ENCODE measurements at places on chromosomes 2 and 18.

GRCh38 chr2:128715360-128715759 is 396.7 kb upstream of the HS6ST1 start:
- no peak for DNase-seq

GRCh38 chr18:31942291-31942998 is 483 bp downstream of the TRAPPC8 start:
- DNase-seq = no peak

DNA sequence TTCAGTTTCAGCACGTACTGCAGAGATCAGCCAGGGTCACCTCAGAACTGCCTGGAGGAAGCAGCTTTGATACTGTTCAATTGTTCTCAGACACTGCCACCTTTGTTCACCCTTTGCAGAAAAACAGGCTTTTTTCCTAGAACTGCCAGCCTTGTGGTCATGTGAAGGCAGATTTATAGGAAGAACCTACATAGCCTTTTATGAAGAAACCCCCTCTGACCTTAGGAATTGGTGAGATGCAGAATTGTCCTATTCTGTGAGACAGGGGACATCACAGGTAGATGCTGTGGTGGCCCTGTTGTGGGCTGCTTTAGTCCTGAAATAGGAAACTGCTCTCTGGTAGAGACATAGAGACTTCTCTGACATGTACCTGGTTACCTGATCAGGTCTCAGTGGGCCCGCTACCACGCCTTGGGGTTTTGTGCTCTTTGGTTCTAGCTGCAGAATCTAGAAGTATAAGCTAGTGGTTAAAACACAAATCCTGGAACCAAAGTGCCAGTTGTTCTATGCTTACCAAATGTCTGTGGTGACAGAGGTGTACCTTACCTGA is 206.6 kb downstream of the AGPS start:
- DNase-seq = no peak

- DNase-seq = no peak
Measured at GRCh38 chr2:43180897-43181296, 45.5 kb downstream of the ZFP36L2 start.

DNA sequence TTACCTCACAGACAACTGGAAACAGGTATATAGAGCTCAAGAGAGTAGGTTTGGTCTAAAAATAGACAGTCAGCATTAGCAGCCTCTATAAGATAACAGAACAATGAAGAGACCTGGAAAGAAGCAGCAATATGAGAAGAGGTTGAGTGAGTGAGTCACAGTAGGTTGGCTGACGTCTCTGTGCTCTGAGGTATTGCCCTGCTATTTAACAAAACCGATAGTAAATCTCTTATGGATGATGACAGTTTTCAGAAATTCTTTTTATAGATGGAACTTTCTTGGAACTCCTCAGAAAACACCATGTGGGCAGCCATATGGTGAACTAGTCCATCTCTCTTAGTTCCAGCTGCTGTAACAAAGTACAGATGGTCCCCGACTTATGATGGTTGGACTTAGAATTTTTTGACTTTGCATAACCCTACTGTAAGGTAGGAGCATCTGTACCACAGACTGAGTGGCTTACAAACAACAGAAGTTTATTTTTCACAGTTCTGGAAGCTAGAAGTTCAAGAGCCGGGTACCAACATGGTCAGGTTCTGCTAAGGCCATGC is 123.5 kb downstream of the MBD2 start:
- DNase-seq = no peak

DNA sequence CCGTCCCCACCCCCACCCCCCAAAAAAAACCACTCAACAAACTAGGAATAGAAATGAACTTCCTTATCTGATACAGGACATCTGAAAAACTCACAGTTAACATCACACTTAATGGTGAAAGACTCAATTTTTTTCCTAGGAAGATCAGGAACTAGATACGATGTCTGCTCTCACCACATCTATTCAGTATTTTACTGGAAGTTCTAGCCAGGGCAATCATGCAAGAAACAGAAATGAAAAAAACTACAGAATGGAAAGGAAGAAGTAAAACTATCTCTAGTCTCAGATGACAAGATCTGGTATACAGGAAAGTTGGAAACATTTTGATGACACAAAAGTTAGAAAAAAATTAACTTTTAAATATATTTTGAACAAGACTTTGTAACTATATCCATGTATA is 114.4 kb upstream of the FZD5 start:
- no peak for DNase-seq

DNA sequence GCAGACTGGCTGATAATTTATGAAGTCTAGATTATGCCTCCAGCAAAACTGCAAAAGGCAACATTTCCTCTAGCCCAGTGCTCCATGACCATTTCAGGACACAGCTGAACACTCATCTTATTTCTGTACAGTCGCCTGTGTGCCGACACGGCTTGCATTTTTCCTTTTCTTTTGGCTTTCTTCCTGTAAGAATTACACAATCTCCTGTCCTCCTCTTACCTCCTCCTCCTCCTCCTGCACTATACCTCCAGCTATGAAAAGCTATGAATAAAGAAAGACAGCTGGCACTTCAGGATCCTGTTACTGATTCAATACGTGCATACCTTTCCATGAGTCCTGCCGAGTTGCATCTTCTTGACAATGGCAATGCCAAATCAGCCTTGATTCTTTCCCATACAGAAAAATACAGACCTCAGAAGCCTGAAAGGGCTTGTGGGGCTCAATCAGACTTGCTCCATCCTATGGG is 32.2 kb upstream of the TRIB2 start:
- peak; percentile 49 for DNase-seq

DNA sequence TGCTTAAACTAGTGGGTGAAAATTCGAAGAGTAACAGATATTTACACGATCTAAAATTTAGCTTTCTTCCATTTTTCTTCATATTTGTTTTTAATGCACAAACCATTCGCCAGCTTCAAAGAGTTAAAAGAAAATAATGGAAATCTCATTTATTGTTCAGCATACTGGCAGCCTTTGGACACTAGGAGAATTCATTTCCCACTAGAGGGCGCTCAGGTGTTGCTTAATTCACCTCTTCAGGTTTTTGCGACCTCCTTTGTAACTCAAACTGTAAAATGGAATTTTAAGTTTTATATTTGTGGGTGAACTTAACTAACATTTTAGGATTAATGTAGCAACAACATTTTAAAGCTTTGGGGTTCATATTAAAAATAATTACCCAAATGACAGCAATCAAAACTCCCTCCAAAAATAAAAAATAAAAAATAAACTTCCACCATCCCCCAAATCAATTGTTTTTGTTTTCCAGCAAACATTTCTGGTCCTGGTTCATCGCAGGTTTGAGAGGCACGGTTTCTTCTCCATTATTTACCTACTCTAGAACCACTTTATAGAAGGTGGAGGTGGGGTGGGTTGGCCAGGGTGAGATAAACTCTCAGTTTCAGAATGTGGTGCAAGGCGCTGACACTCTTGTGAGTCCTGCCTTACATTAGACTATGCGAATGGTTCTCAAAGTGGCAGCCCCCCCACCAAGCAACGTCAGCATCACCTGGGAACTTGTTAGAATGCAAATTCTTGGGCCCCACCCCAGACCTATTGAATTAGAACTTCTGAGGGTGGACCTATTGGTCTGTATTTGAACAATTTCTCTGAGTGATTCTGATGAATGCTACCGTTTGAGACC is 24.7 kb upstream of the PNPT1 start:
- DNase-seq = peak; percentile 77

DNA sequence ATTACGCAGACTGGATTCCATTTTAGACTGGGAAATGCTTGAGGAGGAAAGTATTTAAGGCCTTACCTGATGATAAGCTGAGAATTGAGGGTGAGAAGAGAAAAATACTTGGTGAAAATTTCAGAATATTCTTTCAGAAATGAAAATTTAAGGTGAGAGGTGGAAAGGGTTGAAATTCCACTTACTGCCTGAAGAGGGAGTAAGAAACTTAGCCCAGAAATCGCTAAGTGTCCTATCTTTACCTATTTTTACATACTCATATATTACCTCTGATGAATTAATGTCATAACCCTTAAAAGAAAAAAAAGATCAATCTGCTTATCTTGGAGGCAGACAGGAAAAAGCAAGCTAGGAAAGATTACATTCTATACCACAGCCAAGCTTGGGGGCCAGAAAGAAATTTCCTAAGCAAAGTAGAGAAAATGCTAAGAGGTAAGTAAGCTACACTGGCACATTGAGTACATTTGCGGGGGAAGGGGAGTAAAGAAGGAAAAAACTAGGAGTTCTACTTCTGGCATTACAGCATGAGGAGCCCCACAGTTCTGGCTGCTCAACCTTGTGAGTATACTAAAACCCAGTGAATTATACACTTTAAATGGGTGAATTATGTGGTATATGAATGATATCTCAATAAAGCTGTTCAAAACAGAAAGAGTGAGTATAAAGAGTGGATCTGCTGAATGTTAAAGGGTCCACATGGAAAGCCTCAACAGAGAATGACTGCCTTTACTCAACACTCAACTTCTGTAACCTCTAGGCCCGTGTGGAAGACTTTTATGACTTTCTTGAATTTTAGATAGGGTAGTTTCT is 33.8 kb downstream of the SMC6 start:
- no peak for DNase-seq

GRCh38 chr2:221446140-221446539 is 126.0 kb downstream of the EPHA4 start:
- DNase-seq = no peak

DNA sequence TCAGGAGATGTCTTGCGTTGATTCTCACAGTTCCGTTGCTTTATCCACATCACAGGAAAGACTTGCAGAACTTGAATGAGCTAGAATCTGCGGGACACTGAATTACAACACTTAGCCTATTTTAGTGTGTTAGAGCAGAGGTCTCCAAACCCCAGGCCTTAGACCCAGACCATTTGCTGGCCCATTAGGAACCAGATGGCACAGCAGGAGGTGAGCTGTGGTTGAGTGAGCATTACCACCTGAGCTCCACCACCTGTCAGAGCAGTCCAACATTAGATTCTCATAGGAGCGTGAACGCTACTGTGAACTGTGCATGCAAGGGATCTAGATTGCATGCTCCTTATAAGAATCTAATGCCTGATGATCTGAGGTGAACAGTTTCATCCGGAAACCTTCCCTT is 3.8 kb downstream of the MRPL30 start:
- DNase-seq = no peak

- no peak for DNase-seq
Measured at GRCh38 chr2:234355021-234355720, 141.7 kb downstream of the ARL4C start.

- DNase-seq = no peak
Measured at GRCh38 chr2:2705871-2706270, 374.8 kb upstream of the MYT1L start.

- no peak for DNase-seq
Measured at GRCh38 chr2:57450170-57450569, 596.4 kb upstream of the VRK2 start.

Measured in putamen (tissue), 1 donor.